Stimulated activated CD4-positive, alpha-beta T cell treated with anti-CD3 and anti-CD28 coated beads, TNF-alpha, amount 100 ng/mL, for 1 hour (primary cell): ENCODE measurements at places on chromosomes 11 and 22.

GRCh38 chr11:111128076-111128870 is 117.3 kb upstream of the POU2AF2 start:
- DNase-seq, result no peak

GRCh38 chr22:42932857-42933484 is 75.9 kb upstream of the ARFGAP3 start:
- DNase-seq, result no peak

GRCh38 chr11:67347964-67348749 is 5.2 kb downstream of the POLD4 start:
- no peak for DNase-seq

GRCh38 chr22:37827056-37827455 is 3.9 kb downstream of the GALR3 start:
- DNase-seq, result no peak

- DNase-seq, result no peak
Observed at GRCh38 chr11:28582506-28582905, 474.3 kb downstream of the METTL15 start.

DNA sequence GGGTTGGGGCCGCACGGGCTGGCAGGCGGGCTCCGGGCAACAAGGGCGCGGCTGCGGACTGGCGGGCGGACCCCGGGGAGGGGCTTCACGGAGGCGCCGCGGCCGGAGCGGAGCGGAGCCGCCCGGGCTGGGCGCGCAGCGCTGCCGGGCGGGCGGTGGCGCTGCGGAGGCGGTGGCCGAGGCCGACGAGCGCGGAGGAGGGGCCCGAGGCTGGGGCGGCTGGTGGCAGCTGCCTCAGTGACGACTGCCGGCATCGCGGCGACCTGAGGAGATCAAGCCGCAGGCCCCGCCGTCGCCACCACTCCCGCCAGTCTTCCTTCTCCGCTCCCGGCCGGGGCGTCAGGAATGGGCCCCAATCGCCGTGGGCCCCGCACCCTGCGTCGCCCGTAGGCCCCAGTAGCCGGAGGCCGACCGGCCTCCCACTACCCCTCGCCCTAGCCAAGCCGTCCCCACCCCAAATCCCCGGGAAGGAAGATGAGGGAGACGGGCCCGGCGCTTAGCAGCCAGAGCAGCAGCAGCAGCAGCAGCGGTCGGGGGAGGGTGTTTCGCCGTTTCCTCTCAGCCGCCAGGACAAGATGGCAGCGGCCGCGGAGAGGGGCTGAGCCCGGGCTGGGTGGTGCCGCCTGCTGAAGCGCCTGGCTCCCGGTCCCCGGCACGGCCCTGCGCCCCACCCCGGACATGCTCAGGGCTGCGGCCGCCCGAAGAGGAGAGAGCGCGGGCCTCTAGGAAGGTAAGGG is at the start of gene HIPK3:
HIPK3 (plus strand) TSS at position 222 of the 737 bp plus-strand sequence.
- DNase-seq, result peak; percentile 46

DNA sequence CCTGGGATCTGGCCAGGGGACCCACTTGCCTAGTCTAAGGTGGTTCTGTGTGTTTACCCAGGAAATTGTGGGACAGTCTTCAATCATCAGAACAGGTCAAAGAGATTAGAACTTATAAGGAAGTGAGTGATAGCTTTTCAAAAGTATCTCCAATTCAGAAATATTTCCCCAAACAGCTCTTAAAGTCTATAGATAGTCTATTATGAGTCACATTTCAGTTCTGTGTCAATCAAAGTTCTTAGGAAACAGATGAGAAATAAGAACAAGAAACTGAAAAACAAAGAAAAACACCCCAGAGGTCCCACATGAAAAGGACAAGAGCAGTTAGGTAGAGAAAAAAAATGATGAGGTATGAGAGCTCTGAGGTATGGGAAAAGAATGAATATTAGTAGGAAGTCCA is 381.4 kb upstream of the MPPED2 start:
- no peak for DNase-seq

DNA sequence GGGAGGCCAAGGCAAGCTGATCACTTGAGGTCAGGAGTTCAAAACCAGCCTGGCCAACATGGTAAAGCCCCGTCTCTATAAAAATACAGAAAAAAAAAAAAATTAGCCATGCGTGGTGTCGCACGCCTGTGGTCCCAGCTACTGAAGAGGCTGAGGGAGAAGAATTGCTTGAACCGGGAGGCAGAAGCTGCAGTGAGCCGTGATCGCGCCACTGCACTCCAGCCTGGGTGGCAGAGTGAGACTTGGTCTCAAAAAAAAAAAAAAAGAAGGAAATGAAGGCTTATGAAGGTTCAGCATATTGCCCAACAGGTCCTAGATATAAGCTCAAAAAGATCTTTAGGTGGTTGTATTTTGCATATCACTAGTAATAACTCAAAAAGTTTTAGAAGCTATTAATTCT is 10.2 kb downstream of the ATL3 start:
- no peak for DNase-seq

DNA sequence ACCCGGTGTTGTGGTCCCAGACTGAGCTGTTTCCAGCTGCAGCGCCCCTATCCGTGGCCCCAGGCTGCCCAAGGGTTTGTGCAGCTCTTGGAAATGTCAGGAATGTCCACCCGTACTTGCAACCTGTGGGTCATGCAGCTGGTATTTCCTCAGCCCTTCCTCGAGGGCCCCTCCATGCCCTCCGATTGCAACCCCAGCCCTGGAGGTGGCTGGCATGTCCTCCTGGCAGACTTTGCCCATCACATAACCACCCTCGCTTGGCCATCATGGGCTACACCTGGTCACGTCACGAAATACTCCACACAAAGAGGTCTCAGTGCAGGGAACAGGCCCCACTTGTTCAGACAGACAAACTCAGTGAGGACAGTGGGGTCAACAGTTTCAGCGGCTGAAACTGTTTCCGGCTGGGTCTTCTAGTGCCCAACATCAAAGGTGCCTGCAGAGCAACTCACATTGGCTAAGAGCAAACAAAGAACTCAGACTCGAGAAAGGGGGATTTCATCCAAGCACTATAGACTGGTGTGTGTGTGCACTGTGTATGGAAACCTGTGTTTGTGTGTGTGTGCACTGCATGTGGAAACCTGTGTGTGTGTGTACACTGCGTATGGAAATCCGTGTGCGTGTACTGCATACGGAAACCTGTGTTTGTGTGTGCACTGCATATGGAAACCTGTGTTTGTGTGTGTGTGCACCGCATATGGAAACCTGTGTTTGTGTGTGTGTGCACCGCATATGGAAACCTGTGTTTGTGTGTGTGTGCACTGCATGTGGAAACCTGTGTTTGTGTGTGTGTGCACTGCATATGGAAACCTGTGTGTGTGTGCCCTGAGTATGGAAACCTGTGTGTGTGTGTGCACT is 72.8 kb upstream of the CCND1 start:
- DNase-seq, result no peak

GRCh38 chr11:75398906-75399305 is 412 bp upstream of the RPS3 start:
- no peak for DNase-seq

DNA sequence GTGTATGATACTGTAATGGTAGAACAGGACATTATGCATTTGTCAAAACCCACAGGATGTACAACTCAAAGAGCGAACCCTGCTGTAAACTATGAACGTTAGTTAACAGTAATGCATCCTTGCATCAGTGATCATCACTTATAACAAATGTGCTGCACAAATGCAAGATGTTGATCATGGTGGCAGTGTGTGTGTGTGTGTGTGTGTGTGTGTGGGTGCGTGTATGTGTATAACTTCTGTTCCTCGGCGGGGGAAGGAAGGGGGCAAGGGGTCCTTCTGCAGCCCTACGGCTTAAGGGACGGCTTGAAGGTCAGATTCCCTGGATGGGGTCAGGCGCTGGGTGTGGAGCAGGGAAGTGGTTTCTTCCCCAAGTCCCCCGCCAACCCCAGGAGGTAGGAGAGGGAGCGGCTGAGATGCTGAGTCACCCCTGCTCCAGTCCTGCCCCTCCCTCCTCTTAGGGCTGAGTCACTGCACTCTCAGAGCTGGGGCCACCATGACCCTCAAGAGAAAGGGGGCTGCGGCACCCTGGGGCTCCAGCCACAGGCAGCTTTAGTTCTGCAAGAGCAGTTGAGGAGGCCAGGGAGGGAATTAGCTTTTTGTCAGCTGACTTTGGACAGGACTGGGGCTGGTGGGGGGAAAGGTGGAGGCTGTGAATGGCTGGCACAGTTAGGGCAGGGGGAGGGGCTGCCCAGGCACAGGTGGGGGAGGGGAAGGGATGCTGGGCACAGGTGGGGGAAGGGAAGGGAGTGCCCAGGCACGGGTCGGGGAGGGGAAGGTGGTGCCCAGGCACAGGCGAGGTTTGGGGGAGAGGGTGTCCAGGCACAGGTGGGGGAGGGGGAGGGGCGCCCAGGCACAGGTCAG is 8.8 kb upstream of the CTSD start:
- no peak for DNase-seq

- no peak for DNase-seq
Observed at GRCh38 chr22:23737696-23738095, 13.2 kb downstream of the ZNF70 start.

- no peak for DNase-seq
Observed at GRCh38 chr22:25361899-25362214, 142.4 kb downstream of the CRYBB2 start.
